ENCODE measurements at places on chromosomes 4 and X. TPM values are rescaled to one million over a fixed set of nuclear protein-coding genes. Genes with fewer than 3 reads are reported as not detected.

GRCh38 chrX:153476666-153477363, 6.4 kb upstream of the HAUS7 start:
- no peaks in the 10 kb centered on the region for H3K27me3 ChIP-seq
- H3K27ac ChIP-seq = peak overlapping the region; percentile 37
- DNase-seq = peak; percentile 86
- H3K36me3 ChIP-seq = no peaks in the 10 kb centered on the region
- H3K4me3 ChIP-seq = no peak overlapping the region
- peaks cover 11% of the 10 kb centered on the region for H3K4me1 ChIP-seq

- H3K27ac ChIP-seq = no peak overlapping the region
- no peaks in the 10 kb centered on the region for H3K36me3 ChIP-seq
- no peak for DNase-seq
Observed at GRCh38 chr4:64518600-64518999, 109.3 kb upstream of the TECRL start.

- no peaks in the 10 kb centered on the region for H3K4me1 ChIP-seq
- H3K27me3 ChIP-seq = no peaks in the 10 kb centered on the region
- no peaks in the 10 kb centered on the region for H3K36me3 ChIP-seq
- H3K4me3 ChIP-seq = no peak overlapping the region
Observed at GRCh38 chrX:150150780-150151125, 212.4 kb upstream of the MAMLD1 start.

DNA sequence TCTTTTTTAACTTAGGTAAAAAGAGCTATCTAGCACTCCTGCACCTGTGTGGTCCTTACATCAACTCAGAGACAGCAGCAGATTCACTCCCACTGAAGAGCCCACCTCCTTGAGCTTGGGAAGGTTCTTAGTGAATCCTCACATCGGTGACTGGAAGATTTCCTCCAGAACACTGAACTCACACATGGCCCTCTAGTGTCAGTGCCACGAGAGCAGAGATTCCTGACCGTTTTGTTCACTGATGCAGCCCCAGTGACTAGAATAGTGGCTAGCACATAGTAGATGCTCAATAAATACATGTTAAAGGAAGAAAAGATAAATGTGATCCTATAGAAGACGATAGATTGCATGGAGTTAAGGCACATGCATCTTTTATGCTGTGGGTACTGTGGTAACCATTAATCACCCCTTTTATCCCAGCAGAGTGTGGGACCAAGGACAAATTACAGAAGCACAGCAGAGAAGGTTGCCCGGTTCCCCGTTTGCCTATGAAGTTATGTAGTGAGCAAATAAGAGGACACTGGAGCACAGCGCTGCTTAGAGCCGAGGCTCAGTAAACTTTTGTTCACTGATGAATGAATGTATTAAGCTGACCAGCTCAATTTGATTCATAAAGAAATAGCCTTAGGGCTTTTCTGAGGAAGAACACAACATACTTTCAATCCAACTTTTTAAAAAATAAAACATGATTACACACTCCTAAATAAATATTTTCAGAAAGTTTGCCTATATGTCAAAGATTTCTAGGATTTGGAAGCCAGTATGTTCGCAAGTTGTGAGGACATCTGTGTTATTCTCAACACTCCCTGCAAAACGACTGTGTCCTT, 8.7 kb downstream of the GASK1B start:
- DNase-seq = no peak
- H3K4me1 ChIP-seq = peaks cover 27% of the 10 kb centered on the region
- H3K36me3 ChIP-seq = no peaks in the 10 kb centered on the region
- no peaks in the 10 kb centered on the region for H3K27me3 ChIP-seq
- peak overlapping the region; percentile 84 for H3K27ac ChIP-seq

GRCh38 chr4:2925496-2925895, 37.7 kb downstream of the NOP14 start:
- H3K36me3 ChIP-seq = peaks cover 23% of the 10 kb centered on the region
- no peak for DNase-seq
- no peaks in the 10 kb centered on the region for H3K4me1 ChIP-seq

DNA sequence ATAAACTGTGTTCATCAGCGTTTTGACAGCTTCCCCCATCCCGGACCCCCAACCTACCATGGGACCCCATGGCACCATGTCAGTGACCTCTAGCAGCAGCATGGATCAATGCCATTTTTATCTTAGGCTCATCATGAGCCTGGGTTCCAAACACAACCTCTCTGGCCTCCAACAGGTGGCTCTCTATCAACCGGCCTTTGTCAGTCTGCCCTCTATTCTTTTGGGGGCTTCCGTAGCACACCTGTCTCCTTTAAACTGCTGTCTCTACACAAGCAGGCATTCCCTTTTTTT, 721 bp upstream of the TMEM150C start:
- no peak overlapping the region for H3K4me3 ChIP-seq
- DNase-seq = no peak
- H3K36me3 ChIP-seq = no peaks in the 10 kb centered on the region
- no peaks in the 10 kb centered on the region for H3K27me3 ChIP-seq

The IRS4 gene
- 0.21 TPM for total RNA-seq

The ACSL1 gene
- total RNA-seq = 242 TPM

Measured in lung (tissue), 17 donors.